ENCODE measurements at places on chromosomes 4 and X. TPM values are rescaled to one million over a fixed set of nuclear protein-coding genes. Genes with fewer than 3 reads are reported as not detected.

- no peak overlapping the region for H3K27ac ChIP-seq
- H3K36me3 ChIP-seq: no peaks in the 10 kb centered on the region
- H3K4me3 ChIP-seq: no peak overlapping the region
- no peaks in the 10 kb centered on the region for H3K27me3 ChIP-seq
Measured at GRCh38 chrX:485368-485767, 98.7 kb upstream of the PPP2R3B start.

DNA sequence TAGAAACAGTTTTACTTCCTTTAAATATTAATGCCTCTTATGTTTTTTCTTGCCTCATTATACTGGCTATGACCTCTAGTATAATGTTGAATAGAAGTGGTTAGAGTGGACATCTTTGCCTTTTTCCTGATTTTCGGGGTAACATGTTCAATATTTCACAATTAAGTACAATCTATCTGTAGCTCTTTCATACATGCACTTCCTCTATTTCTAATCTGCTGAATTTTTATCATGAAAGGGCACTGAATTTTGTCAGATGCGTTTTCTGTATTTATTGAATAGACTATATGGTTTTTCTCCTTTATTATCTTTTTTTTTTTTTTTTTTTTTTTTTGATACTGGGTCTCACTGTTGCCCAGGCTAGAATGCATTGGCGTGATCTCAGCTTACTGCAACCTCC is 29.0 kb downstream of the MECP2 start:
- H3K27me3 ChIP-seq: no peaks in the 10 kb centered on the region
- no peak for DNase-seq
- H3K27ac ChIP-seq: no peak overlapping the region
- H3K4me3 ChIP-seq: no peak overlapping the region

GRCh38 chr4:30972542-30972941 is 252.4 kb downstream of the PCDH7 start:
- H3K27me3 ChIP-seq: no peaks in the 10 kb centered on the region
- H3K27ac ChIP-seq: no peak overlapping the region
- no peak for DNase-seq
- H3K4me3 ChIP-seq: no peak overlapping the region

The GPR119 gene
- not detected for total RNA-seq

DNA sequence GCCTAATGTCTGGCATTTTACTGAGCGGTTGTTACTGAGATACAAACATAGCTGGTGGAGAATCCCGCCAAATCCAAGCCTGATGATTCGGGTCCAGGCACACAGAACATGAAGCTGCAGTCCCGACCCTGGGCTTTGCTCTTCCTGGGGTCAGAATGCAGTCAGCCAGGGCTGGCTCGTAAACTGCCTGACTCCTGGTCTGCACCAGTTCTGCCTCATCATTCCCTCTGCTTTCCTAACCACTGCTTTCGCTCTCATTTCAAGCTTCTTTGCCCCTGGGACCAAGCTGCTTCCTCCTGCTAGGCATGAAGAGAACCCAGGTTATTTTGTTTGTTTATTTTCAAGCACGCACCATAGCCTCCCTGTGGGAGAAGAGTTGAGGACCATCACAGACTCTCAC is 39.3 kb downstream of the GATB start:
- no peak for DNase-seq
- H3K4me1 ChIP-seq: no peaks in the 10 kb centered on the region
- H3K4me3 ChIP-seq: no peak overlapping the region
- H3K27ac ChIP-seq: no peak overlapping the region

The POF1B gene
- total RNA-seq: 3.7 TPM

DNA sequence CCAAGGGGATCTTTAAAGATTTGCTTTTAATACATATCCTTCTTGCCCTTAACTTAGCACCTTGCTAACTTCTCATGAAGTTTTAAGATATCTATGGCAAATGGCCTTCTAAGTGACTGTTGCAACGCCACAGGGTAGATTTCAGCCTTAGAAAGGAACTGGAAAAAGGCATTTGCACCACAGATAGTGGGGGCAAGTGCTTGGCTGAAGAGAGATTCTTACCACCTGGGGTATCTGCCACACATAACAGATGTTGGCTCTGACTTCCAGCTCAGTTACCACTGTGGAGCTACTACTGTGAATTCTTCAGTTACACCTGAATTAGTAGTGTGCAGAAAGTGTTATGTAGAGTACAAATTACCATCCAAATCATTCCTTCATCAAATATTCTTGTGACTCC is 302.6 kb downstream of the PPP3CA start:
- no peak overlapping the region for H3K27ac ChIP-seq
- no peak overlapping the region for H3K4me3 ChIP-seq
- no peak for DNase-seq
- no peaks in the 10 kb centered on the region for H3K36me3 ChIP-seq
- no peaks in the 10 kb centered on the region for H3K27me3 ChIP-seq

The WAS gene
- total RNA-seq: 33.5 TPM

DNA sequence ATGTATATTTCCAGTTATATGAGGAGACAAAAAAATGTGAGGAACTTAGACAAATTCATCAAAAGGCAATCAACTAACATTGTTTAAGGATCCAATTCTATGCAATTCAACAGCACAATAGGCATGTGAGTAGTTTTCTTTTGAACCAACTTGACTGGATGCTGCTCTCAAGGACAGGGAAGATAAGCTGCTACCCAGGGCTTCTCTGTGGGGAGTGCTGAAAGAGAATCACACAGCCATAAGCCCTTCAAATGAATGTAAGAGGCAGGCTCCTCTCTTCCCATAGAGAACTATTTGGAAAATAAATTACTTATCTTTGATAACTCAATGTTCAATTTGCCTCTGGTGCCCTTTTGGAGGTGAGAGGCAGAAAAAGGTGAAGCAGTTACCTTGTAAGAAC is 1413.6 kb downstream of the PCDH7 start:
- H3K36me3 ChIP-seq: no peaks in the 10 kb centered on the region
- DNase-seq: no peak
- H3K27me3 ChIP-seq: no peaks in the 10 kb centered on the region
- no peak overlapping the region for H3K27ac ChIP-seq
- no peak overlapping the region for H3K4me3 ChIP-seq

The FAM9C gene
- total RNA-seq: not detected

DNA sequence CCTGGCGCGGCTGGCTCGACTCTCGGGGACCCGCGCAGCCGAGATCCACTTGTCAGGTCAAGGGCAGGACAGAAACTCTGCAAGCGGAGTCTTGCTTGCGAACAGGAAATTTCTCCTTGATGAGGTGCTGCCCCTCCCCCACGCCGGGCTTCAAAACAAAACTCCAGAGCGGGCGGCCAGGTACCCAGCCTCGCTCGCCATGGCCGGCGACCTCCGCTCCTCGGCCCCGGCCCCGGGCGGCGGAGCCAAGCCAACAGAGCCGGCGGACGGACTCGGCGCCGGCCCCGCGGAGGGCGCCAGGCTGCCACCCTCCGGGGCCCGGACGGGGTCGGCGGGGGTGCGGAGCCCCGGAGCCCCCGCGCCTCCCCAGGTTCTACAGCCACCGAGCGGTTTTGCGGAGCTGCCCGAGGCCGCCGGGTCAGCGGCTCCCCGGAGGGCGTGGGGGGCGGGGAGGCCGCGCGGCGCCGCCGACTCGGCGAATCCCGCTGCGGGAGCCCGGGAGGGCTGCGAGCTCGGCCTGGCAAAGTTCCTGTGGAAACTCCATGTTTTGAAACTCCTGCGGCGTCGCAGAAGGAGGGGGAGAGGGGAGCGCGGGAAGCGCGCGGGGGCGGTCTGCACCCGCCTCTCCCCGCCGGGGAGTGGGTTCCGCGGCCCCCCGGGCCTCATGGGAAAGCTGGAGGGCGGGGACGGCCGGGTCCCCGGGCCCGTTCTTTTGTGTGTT is 11.7 kb upstream of the BCOR start:
- peaks cover 22% of the 10 kb centered on the region for H3K4me1 ChIP-seq
- peak overlapping the region; percentile 83 for H3K27ac ChIP-seq
- H3K36me3 ChIP-seq: no peaks in the 10 kb centered on the region
- DNase-seq: no peak
- H3K4me3 ChIP-seq: peak overlapping the region; percentile 61
- H3K27me3 ChIP-seq: no peaks in the 10 kb centered on the region

The DCAF4L1 gene
- total RNA-seq: under 0.01 TPM

- no peak for DNase-seq
- H3K27ac ChIP-seq: no peak overlapping the region
- H3K4me1 ChIP-seq: peaks cover 5% of the 10 kb centered on the region
Measured at GRCh38 chr4:42633605-42634388, 23.1 kb downstream of the ATP8A1 start.

The MAGEA3 gene
- total RNA-seq: 0.20 TPM
